Mammary microvascular endothelial cell (primary cell): ENCODE measurements at places on chromosomes 3 and 15. TPM values are rescaled to one million over a fixed set of nuclear protein-coding genes. Genes with fewer than 3 reads are reported as not detected.

Gene POLQ
- 5.4 and 5.8 TPM in 2 replicates for total RNA-seq

Gene ZNF660
- total RNA-seq, result 0.33 and 0.49 TPM in 2 replicates

Gene ALDH1A2
- 2.3 and 9.2 TPM in 2 replicates for total RNA-seq

Gene SLC6A20
- total RNA-seq, result not detected in 2 replicates

Gene TMC3
- not detected in 2 replicates for total RNA-seq

Gene GOLGA8S
- total RNA-seq, result 0.07 TPM in 1 of 2 replicates, not detected in the other

Gene ERICH6
- not detected in 2 replicates for total RNA-seq

Gene AHSG
- not detected in 2 replicates for total RNA-seq

Gene CX3CR1
- total RNA-seq, result not detected in 2 replicates

Gene OCA2
- not detected in 2 replicates for total RNA-seq

Gene CCR3
- total RNA-seq, result not detected in 2 replicates

Gene SLC6A11
- not detected in 2 replicates for total RNA-seq

Gene SH3GL3
- total RNA-seq, result not detected in 2 replicates

Gene SKOR1
- total RNA-seq, result not detected in 2 replicates

Gene LMCD1
- 14.1 and 15.3 TPM in 2 replicates for total RNA-seq

Gene FHIT
- 0.27 TPM in 1 of 2 replicates, not detected in the other for total RNA-seq
